ENCODE measurements at places on chromosomes 2 and 18.

- DNase-seq: no peak
These were observed 244.5 kb upstream of the ID2 start for GRCh38 chr2:8437228-8437948.

DNA sequence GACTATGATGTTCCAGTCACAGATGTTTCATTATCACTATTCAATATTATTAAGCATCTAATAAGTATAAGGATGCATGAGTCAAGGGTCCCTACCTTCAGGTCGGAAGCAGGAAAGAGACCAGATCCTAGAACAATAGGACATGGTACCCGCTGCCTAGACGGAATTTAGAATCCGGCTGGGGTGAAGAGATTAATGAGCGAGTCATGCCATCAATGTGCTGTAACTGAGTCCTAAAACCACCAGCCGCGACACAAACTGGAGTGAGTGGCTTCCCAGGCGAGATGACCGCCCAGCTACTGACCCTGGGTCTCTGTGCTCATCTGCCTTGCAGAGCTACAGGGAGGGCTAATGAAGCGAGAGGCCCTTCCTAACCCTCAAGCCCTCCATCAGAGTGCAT lies 73.6 kb downstream of the DNMT3A start:
- DNase-seq: no peak

DNA sequence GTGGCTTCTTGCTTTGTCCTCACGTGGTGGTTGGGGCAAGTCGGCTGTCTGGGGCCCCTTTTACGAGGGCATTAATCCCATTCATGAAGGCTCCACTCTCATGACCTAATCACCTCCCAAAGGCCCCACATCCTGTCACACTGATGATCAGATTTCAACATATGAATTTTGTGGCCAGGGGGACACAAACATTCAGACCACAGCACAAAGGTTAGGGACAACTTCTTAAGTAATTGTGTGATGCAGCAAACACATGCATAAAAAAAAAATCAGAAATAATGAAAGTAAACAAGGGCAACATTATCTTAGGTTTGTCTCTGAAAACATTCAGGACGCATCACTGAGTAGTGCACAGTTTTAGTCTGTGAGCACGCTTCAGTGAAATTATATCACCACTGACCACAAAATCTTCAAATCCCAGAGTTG lies 54.2 kb upstream of the FRZB start:
- no peak for DNase-seq

GRCh38 chr2:190805126-190805525 lies 75.5 kb upstream of the GLS start:
- no peak for DNase-seq

DNA sequence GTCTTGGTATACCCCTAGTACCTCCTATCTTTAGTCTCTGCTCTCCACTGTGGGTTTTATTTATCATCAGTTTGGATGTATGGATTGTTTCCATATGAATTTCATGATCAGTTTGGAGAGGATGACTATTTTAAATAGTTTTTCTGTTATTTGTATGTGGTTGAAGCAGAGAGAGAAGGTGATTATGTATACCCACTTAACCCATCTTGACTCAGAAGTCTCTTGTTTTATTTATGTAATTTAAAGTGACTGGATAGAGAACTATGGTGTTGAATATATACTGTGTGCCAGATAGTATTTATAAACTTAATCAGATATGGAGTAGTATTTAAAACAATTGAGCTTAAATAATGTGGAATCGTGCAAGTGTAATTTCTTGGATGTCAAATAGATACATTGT lies 39.9 kb downstream of the SMAD4 start:
- no peak for DNase-seq

DNA sequence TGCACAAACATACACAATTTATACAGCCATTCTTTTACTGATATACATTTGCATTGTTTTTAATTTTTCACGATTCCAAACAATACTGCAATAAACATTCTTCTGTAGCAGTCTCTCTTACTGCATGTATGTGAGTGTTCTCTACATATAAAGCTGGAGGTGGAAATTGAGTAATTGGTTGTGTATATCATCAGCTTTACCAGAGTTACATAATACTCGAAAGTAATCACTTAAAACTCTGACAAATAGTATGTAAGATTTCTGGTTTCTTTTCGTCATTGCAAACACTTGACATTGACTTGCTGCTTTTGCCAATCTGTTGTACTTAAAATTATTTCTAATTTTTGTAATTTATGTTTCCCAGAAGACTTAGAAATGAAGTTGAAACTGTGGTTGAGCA lies 110.2 kb downstream of the TDRD15 start:
- no peak for DNase-seq

DNA sequence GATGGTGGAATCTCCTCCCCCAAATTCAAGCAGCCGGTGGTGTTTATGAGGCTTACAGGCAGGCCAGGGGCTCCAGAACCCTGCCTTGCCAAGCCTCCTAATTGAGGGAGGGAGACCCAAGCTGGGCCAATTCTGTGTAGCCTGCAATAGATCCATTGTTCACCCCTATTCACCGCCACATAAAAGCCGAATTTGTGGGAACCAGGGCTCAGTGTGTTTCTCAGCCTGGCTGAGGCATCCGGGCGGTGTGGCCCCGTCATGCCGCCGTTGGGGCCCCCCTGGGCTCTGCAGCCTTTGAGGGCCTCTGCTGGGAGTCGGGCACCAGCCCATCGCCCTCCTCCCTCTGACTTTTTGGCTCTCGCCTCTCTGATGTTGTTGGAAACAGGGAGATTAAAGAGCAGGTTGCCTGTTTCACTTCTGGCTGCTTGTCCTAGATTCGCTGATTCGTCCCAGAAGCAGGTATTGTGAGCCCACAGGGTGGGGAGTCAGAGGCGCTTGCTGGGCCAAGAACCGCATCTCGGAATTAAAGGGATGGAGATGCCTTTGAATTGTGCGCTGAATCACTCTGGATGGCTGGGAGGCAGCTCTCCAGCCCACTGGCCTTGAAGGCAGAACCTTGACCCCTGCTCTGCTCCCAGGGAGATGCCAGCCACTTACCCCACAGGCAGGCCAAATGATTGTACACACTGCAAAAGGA lies 14.7 kb upstream of the OTOS start:
- DNase-seq: no peak

DNA sequence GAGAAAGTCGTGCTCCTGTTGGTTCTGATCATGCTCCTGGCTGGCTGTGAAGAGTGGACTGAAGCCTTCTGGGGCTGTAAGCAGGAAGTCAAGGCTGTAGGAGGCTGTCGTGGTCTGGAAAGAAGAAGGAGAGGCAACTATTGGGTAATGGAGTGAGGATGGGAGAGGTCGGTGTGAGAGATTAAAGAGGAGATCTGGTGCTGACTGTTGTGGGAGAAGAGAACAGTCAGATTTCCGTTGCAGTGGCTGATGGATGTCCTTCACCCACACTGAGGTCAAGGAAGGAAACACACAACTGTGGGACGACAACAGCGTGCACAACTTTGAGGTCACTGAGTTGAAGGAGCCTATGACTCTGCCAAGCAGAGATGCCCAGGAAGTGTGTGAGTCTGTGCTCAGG lies 2.8 kb upstream of the PSMD1 start:
- DNase-seq: no peak

DNA sequence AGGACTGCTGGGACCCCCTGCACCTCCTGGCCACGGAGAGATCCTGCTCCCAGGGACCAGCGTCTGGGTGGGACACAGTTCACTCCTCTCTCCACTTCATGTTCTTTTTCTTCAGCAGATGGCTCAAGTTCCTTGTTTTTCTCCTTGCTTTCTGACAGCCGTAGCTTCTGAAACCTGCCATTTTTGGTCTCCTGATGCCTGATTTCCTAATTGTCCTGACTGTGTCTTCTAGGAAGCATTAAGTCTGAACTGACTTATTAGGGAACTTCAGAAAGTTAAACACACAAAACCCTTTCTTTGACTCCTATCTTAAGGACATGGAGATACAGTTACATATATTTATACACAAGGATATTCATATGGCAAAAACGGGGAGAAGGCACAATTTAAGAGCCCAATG lies 22.7 kb downstream of the CNNM4 start:
- DNase-seq: no peak

- DNase-seq: no peak
These were observed 88.2 kb downstream of the HS1BP3 start for GRCh38 chr2:20562540-20563225.

DNA sequence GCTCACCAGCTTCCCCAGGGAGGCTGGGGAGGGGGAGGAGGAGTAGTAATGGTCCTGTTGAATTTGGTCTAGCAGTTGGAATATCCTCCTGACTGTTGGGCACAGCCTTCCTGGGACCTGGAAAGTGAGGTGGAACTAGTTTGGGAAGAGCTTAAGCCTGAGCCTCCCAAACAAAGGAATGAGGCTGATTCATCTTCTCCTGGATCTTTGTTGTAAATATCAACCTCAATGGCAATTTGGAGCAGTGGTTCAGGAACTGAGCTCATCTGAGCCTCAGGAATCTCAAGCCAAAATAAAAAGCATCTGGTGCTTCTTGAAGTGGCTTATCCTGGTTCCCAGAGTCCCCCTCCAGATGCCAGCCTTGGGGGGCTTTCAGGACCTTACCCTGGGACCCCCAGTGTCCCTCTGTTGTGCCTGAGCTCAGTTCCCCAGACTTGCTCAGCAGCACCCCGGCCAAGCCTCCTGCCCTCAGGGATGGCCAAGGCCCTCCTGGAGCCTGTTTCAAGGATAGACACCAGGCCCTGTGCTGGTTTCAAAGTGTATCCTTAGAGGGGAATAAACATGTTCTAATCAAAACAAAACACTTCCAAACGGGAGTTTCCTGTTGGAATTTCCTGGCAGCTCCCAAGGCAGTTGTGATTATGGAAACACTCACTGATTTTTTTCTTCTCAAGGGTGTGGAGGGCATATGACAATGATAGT lies 112.6 kb downstream of the DDX1 start:
- no peak for DNase-seq

- DNase-seq: no peak
These were observed 767.7 kb upstream of the GCFC2 start for GRCh38 chr2:76478266-76479035.

DNA sequence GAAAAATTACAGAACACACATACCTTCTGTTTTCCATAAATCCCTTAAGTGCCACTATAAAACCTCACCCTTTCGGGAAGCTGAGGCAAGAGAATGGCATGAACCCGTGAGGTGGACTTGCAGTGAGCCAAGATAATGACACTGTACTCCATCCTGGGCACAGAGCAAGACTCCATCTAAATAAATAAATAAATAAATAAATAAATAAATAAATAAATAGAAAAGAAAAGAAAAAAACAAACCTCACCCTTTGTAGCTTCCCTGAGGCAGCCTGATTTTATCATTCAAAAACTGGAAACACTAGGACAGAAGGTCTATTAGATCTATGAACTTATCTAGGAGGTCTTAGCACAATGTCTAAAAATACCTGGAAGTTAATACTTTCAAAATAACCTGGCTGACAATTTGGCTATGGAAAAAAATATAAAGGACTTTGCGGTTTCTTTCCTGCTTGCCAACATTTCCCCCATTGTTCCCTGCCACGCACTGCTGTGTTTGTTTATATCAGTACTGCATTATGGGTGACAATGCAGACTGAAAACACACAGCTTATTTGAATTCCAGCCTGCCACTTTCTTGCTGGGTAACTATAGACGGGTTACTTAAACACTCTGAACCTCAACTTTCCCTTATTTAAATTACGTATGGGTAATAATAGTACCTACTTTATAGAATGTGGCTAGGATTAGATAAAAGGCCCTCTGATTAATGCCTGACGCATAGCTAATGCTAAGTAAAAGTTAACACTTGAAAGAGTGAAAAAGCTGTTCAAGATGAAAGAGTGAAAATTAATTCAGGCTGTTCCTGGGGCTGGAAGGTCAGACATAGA lies 313.0 kb downstream of the RDH14 start:
- DNase-seq: no peak

DNA sequence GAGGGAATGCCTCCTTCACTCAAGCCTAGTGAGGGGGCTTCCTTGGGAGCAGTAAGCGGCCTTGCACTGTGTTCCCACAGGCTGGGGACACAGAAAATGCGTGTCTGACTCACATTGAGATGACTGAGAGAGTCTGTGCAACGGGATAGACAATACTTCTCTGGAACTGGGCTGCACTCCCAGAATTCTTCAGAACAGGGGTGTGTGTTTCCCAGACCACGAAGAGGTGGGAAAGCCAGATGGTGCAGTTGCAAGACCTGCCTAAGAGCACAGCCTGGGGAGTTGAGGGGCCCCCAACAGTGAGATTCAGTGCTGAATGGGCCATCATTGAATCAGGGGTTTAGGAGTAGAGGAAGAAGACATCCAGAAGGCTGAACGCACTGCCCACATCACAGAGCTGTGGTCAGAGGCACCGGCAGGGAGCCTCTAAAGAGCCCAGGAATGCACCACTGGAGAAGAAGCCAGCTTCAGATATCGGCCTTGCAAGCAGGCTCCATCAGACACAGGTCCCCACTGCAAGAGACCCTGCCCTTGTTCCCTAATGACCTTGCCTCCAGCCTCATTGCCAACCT lies 36.6 kb upstream of the MRPL19 start:
- no peak for DNase-seq

DNA sequence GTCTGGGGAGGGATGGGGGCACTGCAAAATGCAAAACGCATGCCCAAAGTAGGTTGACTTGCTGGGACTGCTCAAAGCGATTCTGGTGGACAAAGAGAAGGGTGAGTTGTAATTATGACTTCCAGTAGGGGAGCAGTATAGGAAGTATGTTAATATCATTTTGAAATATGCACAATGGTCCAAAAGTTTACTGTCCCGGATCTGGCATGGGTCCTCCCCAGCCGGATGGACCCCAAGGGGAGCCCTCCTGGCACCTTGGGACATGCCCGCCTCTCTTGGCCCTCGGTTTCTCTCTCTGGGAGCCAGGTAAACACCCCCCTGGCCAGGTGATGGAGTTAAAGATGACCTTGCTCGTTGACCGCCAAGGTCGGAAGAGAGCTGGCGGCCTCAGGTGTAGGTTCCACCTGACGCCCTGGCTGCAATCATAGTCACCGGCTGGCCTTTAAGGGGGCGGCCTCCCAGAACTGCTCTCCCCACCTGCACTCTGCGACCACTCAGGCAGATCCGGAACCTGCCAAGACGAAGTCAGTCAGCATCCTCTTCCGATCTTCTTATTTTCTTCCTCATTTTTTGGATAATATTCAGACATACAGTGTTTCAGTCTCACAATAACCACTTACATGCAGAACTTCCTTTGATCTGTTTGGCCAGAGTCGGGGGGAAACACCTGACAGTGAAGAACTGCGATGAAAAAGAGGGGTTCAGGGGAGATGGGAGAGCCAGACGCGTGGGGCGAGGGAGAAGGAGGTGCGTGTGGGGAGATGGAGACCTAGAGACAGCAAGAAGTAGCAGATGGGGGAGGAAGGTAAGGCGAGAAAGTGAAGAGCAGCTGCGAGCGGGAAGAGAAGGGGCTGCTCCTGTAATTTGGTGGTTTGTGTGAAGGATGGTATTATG lies 148.3 kb downstream of the MEIS1 start:
- no peak for DNase-seq

All from thoracic aorta (tissue), 2 donors.